GM23338 (cell line): ENCODE measurements at places on chromosomes 4 and X.

DNA sequence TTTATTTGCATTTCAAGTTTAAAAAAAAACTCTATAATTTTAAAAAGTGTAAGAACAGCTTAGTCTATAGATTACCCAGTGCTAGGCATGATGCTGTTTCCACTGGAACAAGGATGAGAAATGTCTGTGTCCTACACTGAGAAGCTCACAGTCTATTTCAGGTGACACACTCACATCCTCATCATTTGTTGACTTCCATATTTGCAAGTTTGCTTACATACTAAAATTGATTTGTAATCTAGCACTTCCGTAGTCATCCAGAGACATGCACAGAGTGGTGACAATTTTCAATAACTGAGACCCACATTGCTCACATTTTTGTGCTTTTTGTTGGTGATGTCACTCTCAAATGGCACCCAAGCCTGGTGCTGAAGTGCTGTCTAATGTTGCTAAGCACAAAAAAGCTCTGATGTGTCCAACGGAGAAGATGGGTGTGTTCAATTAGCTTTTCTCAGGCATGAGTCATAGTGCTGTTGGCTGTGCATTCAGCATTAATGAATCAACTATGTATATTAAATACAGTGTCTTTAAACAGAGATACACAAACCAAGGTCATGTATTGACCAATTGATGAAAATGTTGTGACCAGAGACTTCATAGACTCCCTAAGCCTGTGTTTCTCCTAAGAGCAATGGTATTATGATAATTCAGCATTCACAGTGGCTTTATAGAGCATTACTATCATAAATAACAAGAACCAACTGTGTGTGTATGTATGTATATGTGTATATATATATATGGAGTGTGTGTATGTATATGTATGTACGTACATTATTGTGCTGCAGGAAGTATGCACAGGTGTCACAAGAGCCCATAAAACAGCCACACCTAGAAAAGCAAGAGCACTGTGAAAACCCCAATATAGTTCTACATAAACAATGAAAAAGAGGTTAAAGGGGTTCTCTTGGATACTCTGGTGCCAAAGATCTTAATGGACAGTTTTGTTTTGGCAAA, 31.2 kb upstream of the VCX3B start:
- no peak for DNase-seq

GRCh38 chr4:78735697-78736096, 40.5 kb upstream of the BMP2K start:
- no peak for DNase-seq

DNA sequence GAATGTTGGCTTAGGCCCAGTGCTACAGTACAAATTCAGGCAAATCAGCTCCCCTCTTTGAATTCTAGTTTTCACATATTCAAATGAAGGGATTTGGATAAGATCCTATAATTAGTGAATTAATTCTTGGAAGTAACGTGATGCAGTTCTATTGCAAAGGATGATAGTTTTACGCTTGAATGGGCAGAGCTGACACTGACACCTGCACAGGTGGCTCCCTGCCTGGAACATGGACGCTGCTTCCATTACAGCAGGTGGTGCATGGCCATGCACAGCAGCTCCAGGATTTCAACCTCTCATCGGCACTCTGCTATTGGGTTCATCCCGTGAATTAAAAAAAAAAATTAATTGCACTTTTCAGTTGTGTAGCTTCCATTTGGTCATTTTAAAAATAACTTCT, 28.4 kb upstream of the RPS6KA6 start:
- DNase-seq: no peak

- no peak for DNase-seq
These were observed 290.6 kb upstream of the SLIT2 start for GRCh38 chr4:19961091-19961490.

- no peak for DNase-seq
These were observed 210.5 kb downstream of the CHM start for GRCh38 chrX:85836868-85837267.

GRCh38 chr4:182022909-182023308, 220.3 kb upstream of the TENM3 start:
- no peak for DNase-seq

GRCh38 chrX:46209768-46210167, 335.5 kb downstream of the ZNF674 start:
- DNase-seq: no peak

DNA sequence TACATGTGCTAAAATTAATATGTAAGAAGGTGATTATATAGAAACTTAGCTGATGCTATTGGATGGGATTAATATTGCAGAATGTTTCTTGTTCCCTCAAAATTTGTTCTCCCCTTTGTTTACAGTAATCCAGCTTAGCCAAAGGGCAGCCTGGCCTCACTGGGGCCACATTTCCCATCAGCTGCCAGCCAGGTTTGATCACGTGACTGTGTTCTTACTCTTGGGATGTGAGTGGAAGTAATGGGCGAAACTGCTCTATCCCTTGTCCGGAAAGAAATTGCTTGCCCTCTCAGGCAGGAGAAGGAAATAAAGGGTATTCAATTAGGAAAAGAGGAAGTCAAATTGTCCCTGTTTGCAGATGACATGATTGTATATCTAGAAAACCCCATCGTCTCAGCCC, 44.1 kb upstream of the FAT1 start:
- no peak for DNase-seq

GRCh38 chrX:119359618-119360382, 39.3 kb upstream of the SLC25A43 start:
- no peak for DNase-seq
